ENCODE measurements at places on chromosomes 2 and 18. TPM values are rescaled to one million over a fixed set of nuclear protein-coding genes. Genes with fewer than 3 reads are reported as not detected.

- H3K27ac ChIP-seq, result no peak overlapping the region
- H3K4me3 ChIP-seq, result no peak overlapping the region
Observed at GRCh38 chr2:168649105-168649504, 153.3 kb upstream of the NOSTRIN start.

DNA sequence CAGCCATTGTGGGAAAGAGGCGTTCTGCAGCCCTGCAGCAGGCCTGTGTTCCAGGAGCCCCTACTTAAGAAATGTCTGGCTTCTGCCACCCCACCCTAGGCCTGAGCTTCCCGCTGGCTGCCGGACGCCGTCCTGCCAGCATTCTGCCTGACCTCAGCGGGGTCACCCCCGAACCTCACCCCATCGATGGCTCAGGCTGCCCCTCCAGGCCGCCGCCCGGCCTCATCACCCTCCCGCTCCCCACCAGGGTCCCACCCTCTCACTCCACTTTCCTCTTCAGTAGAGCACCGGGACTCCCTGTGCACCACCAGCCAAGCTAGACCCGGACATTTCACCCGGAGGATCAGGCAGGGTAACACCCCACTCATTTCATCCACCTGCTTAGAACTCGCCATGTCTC lies 73.6 kb upstream of the SALL3 start:
- no peak overlapping the region for H3K4me3 ChIP-seq
- no peak for DNase-seq
- H3K4me1 ChIP-seq, result no peaks in the 10 kb centered on the region
- H3K36me3 ChIP-seq, result no peaks in the 10 kb centered on the region
- no peaks in the 10 kb centered on the region for H3K27me3 ChIP-seq
- no peak overlapping the region for H3K27ac ChIP-seq

- H3K27me3 ChIP-seq, result peaks cover 8% of the 10 kb centered on the region
- peak; percentile 67 for DNase-seq
- no peaks in the 10 kb centered on the region for H3K36me3 ChIP-seq
- H3K27ac ChIP-seq, result no peak overlapping the region
Observed at GRCh38 chr2:54724560-54725342, 1.3 kb downstream of the EML6 start.

Gene EPHA4
- total RNA-seq, result 26.9 TPM

GRCh38 chr18:22427822-22428549 lies 10.3 kb upstream of the CTAGE1 start:
- H3K27me3 ChIP-seq, result no peaks in the 10 kb centered on the region
- no peak overlapping the region for H3K27ac ChIP-seq
- H3K4me3 ChIP-seq, result no peak overlapping the region
- peaks cover 3% of the 10 kb centered on the region for H3K4me1 ChIP-seq
- H3K36me3 ChIP-seq, result no peaks in the 10 kb centered on the region
- no peak for DNase-seq

DNA sequence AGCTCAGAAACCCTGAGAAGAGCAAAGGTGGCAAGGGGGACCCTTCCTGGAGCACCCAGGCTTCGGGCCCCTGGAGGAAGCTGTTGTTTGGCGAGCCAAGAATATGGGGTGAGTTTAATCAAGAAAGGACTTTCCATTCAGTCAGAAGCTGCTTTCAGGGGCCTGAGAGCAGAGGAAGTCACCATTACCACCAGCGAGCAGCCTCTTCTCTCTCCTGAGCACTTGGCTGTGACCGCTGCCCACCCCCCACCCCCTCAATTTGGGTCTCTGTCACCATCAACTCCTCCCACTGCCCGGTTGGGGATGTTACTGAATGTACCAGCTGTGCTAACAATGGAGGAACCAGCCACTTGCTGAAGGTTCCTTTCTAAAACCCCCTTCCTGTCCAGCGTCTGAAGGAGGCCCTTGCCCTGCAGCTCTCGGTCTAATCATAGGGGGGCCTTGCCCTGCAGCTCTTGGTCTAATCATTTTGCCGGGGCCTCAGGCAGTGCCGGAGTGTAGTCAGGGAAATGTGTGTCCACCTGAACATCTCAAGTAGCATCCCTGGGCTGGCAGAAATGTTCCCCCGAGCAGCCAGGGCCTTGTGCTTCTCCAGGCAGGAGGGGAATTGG lies 943 bp downstream of the INPP5D start:
- H3K27me3 ChIP-seq, result no peaks in the 10 kb centered on the region
- DNase-seq, result peak; percentile 60
- H3K4me1 ChIP-seq, result no peaks in the 10 kb centered on the region
- H3K4me3 ChIP-seq, result peak overlapping the region; percentile 2
- peak overlapping the region; percentile 65 for H3K27ac ChIP-seq
- no peaks in the 10 kb centered on the region for H3K36me3 ChIP-seq

- no peaks in the 10 kb centered on the region for H3K36me3 ChIP-seq
- no peaks in the 10 kb centered on the region for H3K27me3 ChIP-seq
- H3K4me1 ChIP-seq, result peaks cover 20% of the 10 kb centered on the region
- peak; percentile 63 for DNase-seq
Observed at GRCh38 chr18:33755931-33756560, 178.0 kb downstream of the ASXL3 start.

DNA sequence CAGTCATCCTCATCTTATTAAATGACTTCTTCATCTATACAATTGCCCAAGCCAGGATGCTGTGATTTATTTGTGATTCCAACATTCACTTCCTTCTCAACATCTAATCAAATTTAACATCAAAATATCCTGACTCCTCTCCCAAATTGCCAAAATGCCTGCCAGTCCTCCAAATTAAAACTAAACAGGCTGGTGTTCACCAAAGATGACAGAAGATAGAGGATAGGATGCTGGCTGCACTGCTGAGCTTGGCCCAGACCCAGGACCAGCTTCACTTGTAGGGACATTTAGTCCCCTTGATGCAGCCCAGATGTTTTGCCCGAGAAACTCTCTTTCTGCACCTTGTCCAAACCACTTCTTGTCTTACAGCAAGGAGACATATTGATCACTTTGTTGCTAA lies 540.0 kb upstream of the CNTNAP5 start:
- H3K27ac ChIP-seq, result no peak overlapping the region
- H3K27me3 ChIP-seq, result no peaks in the 10 kb centered on the region
- no peak overlapping the region for H3K4me3 ChIP-seq
- no peaks in the 10 kb centered on the region for H3K36me3 ChIP-seq

GRCh38 chr2:211045025-211045424 lies 488.6 kb downstream of the CPS1 start:
- no peak overlapping the region for H3K27ac ChIP-seq
- H3K27me3 ChIP-seq, result no peaks in the 10 kb centered on the region
- no peaks in the 10 kb centered on the region for H3K36me3 ChIP-seq
- H3K4me1 ChIP-seq, result no peaks in the 10 kb centered on the region

- H3K27ac ChIP-seq, result no peak overlapping the region
- no peak for DNase-seq
- H3K36me3 ChIP-seq, result no peaks in the 10 kb centered on the region
- no peaks in the 10 kb centered on the region for H3K4me1 ChIP-seq
Observed at GRCh38 chr2:113361051-113361450, 76.4 kb upstream of the ZNG1B start.

Gene CCDC68
- 5.5 TPM for total RNA-seq

DNA sequence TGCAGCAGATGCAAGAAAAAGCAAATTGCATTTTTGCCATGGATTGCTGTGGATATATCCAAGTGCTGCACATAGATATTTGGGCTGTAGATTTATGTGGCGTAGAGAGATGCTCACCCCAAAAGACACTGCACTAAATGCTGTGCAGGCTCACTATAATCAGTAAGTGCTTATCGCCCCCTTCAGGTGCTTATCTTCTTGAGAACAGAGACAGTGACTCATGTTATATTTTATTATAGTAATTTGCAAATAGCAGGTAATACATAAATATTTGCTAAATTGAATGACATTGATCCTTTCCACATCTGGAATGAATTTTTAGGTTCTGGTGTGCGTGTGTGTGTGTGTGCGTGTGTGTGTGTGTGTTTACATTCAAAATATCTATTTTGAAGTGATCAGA lies 36.8 kb upstream of the PLEKHM3 start:
- no peaks in the 10 kb centered on the region for H3K4me1 ChIP-seq
- H3K4me3 ChIP-seq, result no peak overlapping the region
- H3K27me3 ChIP-seq, result no peaks in the 10 kb centered on the region
- no peak for DNase-seq
- H3K27ac ChIP-seq, result no peak overlapping the region
- H3K36me3 ChIP-seq, result no peaks in the 10 kb centered on the region

Gene SLC8A1
- 337 TPM for total RNA-seq

DNA sequence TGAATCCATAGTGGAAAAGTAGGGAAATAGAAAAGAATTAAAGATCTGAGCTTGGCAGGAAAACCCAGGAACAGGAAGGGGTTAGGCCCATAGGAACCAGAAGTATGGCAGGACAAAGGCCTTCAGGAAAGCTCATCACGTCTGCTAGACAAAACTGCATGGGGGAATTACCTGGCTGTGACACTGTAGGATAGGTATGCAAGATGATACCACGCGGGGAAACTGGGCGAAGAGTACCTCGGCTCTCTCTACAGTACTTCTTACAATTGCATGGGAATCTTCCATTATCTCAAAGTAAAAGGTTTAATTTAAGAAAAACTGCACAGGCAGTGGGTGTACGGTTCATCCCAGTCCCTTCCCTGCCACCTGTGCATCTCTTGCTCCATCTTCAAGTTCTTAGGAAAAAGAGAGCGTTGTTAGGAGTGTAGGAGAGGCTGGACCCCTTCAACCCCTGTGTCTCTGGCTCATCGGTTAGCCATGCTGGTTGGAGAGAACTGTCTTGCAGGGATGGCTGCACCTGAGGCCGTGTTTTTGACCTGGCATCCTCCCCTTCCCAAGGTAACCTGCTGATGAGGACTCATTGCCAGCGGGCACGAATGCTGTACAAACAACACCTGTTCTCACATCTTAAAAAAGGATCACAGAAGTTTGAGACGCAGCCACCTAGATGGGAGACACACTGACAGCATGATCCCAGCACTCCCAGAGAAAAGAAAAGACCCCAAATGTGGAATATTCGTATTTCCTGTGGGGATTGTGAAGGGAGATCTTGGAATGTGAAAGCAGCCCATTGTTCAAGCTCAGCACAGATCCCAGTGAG lies 120.5 kb upstream of the COPS8 start:
- peak; percentile 47 for DNase-seq
- H3K27me3 ChIP-seq, result no peaks in the 10 kb centered on the region
- peaks cover 3% of the 10 kb centered on the region for H3K4me1 ChIP-seq
- H3K36me3 ChIP-seq, result no peaks in the 10 kb centered on the region
- H3K27ac ChIP-seq, result no peak overlapping the region
- no peak overlapping the region for H3K4me3 ChIP-seq

DNA sequence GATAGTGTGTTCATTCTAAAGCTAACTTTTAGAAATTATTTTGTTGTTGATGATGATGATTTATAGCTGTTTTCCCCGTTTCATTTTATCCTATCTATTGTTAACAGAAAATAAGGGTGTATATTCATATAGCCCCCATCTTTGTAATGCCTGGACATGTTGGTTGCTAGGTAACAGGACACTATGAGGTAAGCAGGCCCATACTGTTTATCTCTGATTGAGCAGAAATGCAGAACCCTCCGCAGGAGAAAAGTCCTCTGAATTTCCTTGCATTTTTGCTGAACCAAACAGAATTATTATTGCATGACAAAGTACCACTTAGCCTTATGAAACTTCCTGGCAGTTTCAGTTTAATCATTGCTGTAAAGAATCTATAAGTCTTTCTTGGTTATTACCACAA lies 339.4 kb downstream of the DCC start:
- H3K36me3 ChIP-seq, result no peaks in the 10 kb centered on the region
- H3K4me3 ChIP-seq, result no peak overlapping the region
- H3K27ac ChIP-seq, result no peak overlapping the region
- H3K4me1 ChIP-seq, result no peaks in the 10 kb centered on the region
- DNase-seq, result no peak

DNA sequence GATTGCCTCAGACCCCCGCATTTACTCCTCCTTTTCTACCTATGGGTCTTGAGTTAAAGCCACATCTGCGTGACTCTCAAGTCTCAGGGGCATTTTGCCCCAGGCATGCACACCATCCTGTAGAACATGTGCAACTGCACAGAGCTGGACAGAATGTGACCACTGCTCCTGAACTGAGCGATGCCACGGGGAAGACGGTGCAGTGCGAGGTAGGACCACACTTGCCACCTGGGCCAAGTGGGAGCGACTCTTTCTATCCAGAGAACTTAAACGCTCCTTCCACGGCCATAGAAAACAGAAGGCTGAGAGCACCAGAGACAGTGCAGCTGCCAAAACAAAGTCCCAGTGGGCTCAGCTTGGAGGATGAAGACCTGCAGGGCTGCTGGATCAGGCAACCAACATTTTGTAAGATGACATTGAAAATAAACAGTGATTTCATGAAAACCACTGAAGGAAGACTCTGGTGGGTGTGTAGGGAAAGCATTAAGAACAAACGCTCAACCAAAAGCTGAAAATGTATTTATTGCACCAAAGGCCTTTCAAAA lies 149.0 kb upstream of the HDAC4 start:
- H3K4me3 ChIP-seq, result no peak overlapping the region
- peak; percentile 74 for DNase-seq
- peaks cover 7% of the 10 kb centered on the region for H3K4me1 ChIP-seq

DNA sequence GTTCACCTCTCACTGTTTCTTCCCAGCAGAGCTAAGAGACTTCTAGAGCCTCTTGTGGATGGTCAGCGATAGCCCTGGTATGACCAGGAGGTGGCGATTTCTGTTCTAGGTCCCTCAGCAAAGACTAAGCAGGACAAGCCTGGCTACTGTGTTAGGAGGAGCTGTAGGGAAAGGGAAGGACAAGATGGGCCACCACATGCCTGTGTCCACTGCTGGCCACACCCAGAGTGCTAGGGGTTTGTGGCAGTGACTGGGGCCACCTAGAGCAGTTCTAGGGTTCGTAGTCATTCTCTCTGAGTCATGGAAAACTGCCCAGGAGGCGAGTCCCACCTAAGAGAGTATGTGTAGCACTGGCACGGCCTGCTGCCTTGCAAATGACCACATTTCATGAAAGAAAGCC lies 179.4 kb downstream of the ALPK2 start:
- H3K27ac ChIP-seq, result no peak overlapping the region
- no peaks in the 10 kb centered on the region for H3K27me3 ChIP-seq

GRCh38 chr2:132936791-132937190 lies 266.8 kb upstream of the LYPD1 start:
- H3K4me1 ChIP-seq, result no peaks in the 10 kb centered on the region
- H3K27ac ChIP-seq, result no peak overlapping the region
- H3K27me3 ChIP-seq, result no peaks in the 10 kb centered on the region
- DNase-seq, result no peak
- no peaks in the 10 kb centered on the region for H3K36me3 ChIP-seq

GRCh38 chr2:64880193-64880951 lies 108.8 kb upstream of the SLC1A4 start:
- H3K36me3 ChIP-seq, result no peaks in the 10 kb centered on the region
- no peaks in the 10 kb centered on the region for H3K27me3 ChIP-seq
- H3K4me3 ChIP-seq, result no peak overlapping the region
- no peak for DNase-seq
- no peaks in the 10 kb centered on the region for H3K4me1 ChIP-seq
- no peak overlapping the region for H3K27ac ChIP-seq

Gene SPC25
- total RNA-seq, result not detected

DNA sequence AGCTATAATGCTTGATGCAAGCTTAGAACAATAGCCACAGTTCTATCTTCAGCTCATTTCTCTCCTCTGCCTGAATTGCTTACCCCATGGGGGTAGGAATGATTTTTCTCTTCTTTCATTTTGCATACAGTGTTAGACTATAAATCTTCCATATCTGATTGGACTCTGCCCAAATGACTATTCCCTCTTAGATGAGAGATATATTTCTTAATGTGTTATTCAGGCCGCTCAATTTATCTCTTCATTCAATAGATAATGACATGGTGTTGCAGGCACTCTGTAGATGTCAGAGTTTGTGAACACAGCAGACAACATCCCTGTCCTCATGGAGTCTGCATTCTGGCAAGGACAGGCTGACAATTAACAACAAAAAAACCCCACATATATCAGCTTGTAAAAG lies 443.7 kb upstream of the CELF4 start:
- H3K4me3 ChIP-seq, result no peak overlapping the region
- no peaks in the 10 kb centered on the region for H3K27me3 ChIP-seq
- H3K27ac ChIP-seq, result no peak overlapping the region
- no peaks in the 10 kb centered on the region for H3K36me3 ChIP-seq
- DNase-seq, result no peak
- no peaks in the 10 kb centered on the region for H3K4me1 ChIP-seq

All from sigmoid colon (tissue), 7 donors.